ENCODE measurements at places on chromosomes 12 and 14.

DNA sequence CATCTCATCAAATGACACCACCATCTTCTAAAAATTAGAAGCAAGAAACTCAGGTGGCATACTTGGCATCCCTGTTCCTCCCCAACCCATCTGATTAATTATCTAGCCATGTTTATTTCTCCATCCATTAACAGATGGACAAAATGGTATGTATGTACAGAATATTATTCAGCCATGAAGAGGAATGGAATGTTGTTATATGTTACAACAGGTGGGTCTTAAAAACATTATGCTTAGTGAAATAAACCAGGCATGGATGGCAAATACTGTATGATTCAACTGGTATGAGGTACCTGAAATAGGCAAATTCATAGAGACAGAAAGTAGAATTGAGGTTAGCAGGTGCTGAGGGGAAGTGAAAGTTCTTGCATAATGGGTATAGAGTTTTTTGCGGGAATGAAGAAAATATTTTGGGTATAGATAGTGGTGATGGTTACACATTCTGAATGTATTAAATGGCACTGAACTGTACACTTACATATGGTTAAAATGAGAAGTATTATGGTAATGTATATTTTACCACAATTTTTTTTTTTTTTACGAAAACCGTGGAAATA, 17.5 kb downstream of the YY1 start:
- DNase-seq = no peak

DNA sequence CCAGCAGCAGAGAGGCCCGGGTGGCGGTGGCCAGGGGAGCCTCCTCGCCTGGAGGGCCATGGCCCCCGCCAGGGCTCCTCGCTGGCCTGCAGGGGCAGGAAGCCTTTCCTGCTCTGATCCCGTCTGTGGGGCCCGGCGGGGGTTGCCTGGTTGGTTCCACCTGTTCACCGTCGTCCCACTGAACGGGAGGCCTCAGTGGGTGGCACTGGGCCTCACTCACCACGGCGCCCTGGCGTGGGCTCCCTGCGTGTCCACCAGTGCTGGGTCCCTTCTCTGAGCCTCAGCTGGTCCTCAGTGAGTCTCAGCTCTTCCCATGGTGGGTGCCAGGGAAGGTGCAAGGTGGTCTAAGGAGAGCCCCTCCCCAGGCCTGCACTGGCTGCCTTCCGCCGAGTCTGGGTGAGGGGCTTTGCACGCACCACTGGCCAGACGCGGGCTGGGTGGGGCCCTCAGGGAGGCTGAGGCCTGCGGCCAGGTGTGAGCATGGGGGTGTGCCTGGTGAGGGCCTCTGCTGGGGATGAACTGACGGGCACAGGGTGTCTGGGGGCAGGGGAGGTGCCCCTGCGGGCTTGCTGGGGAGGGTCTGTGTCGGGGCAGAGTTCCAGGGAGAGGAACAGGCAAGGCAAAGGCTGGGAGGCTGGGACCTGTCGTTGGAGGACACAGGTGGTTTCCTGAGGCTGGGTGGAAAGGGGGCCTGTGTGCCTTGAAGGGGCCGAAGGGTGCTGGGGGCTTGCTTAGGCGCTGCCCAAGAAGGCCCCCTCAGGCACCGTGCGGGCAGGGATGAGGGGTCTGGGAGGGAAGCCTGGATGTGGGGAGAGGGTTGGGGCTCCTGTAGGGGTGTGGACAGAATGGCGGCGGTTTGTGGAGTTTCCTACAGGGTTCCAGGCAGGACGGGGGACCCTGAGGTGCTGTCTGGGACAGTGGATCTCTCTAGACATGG, 339.8 kb downstream of the TMEM121 start:
- DNase-seq = no peak

DNA sequence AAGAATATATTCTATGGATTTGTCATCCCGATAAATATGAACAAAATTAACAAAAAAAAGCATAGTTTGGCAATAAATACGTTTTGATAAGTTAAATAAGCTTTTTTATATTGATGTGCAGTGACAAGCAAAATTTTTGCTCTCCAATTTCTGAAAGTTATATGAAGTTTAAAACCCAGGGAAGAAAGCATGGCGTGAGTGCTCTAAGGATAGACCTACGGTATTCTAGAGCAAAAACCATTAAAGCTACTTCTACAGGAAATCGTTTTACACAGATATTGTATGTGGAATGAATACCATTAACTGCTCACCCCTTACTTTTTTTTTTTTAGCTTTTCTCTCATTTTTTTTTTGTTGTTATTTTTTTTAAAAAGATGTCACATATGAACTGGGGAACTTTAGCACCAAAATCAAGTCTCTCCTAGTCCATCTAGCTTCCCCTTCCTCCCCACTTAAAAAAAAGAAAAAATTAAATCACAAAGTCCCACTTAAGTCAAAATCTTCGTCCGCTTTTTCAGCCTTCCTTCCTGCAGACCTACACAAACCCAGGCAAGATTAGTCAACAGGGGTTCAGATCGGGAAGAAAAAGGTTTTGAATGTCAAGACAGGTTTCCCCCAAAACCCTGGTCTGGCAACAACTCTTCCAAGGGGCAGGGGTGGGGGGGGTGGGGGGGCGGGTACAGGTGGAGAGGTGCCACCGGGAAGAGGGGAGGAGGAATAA, 4.4 kb downstream of the ZFP36L1 start:
- DNase-seq = no peak

- DNase-seq = no peak
Measured at GRCh38 chr14:59161561-59162175, 26.8 kb upstream of the DAAM1 start.

DNA sequence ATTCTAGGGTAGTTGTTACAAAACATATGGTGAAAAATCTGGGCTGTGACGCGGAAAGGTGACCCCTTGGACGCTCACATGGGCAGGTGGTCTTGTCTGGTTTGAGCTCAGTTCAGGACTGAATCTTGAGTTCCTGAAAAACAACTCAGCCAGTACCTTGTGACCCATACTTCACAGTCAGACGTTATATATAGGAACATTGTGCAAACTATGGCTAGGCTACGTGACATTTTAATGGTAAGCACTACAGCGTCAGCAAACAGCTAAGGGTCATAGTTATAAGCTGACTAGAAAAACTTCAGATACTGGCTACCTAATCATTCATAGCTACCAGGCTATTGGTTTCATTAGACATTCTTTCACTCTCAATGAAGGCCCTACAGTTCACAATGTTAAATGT, 14.8 kb upstream of the EDDM3A start:
- no peak for DNase-seq

DNA sequence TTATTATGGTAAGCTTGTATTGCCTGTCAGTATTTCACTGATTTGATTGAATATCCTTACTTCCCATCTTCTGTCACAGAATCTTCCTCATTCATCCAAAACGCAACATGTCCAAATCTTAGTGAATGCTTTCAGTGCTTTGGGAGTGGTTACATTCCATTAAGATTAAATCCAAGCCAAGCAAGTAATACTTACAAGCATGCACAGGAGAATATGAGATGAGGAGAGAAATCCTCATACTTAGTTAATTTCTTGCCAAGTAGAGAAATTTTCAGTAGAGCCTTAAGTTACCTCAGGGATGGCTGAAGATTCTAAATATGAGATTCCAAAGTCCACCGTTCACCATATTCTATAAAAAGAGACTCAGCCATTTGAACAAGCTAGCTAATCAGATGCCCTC, 316.0 kb downstream of the RAD51B start:
- no peak for DNase-seq

GRCh38 chr14:53545217-53545616, 392.1 kb upstream of the DDHD1 start:
- DNase-seq = no peak

GRCh38 chr12:108193917-108194316, 64.8 kb downstream of the WSCD2 start:
- no peak for DNase-seq

- no peak for DNase-seq
Measured at GRCh38 chr12:3453990-3454680, 36.9 kb upstream of the PRMT8 start.

Measured in NCI-H2081 treated with DMSO at 0.1 percent for 48 hours (cell line).